Activated naive CD4-positive, alpha-beta T cell treated with anti-CD3 and anti-CD28 coated beads, Interleukin-2, amount 10 ng/mL, durations not matched to agents 7 days and 5 days (primary cell): ENCODE measurements at places on chromosomes 4 and X.
A peak's percentile ranks its signal among the peaks of the same experiment; 100 is the strongest.

GRCh38 chrX:39397561-39398199, 596.4 kb downstream of the MID1IP1 start:
- DNase-seq = no peak
- H3K4me3 ChIP-seq = no peak overlapping the region
- no peaks in the 10 kb centered on the region for H3K36me3 ChIP-seq
- H3K4me1 ChIP-seq = no peaks in the 10 kb centered on the region

GRCh38 chr4:41155194-41155830, 59.0 kb downstream of the APBB2 start:
- H3K27ac ChIP-seq = no peak overlapping the region
- H3K36me3 ChIP-seq = no peaks in the 10 kb centered on the region
- H3K4me1 ChIP-seq = no peaks in the 10 kb centered on the region
- DNase-seq = no peak
- H3K27me3 ChIP-seq = no peaks in the 10 kb centered on the region

GRCh38 chr4:143341186-143341755, 4.6 kb downstream of the GAB1 start:
- no peak for DNase-seq
- H3K36me3 ChIP-seq = no peaks in the 10 kb centered on the region
- no peak overlapping the region for H3K27ac ChIP-seq
- peaks cover 3% of the 10 kb centered on the region for H3K4me1 ChIP-seq

DNA sequence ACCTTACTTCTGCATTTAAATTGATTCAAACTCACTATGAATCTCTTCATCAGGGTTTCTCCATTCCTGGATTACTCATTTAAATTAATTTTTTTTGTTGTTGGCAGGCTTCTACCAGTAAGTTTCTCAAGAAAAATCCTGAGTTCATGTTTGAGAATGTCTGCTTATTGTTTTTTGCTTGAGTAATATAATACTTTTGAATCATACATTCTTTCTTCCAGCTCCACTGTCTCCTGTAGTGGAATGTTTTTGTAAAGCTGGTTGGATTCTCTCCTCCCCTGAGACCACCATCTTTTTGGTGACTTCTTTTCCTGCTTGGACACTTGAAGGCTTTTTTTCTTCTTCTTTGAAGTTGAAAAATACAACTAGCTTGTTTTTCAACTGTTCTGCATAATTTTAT, 4.3 kb upstream of the MID1IP1 start:
- peaks cover 4% of the 10 kb centered on the region for H3K36me3 ChIP-seq
- no peaks in the 10 kb centered on the region for H3K27me3 ChIP-seq
- DNase-seq = no peak
- no peak overlapping the region for H3K27ac ChIP-seq
- no peak overlapping the region for H3K4me3 ChIP-seq

DNA sequence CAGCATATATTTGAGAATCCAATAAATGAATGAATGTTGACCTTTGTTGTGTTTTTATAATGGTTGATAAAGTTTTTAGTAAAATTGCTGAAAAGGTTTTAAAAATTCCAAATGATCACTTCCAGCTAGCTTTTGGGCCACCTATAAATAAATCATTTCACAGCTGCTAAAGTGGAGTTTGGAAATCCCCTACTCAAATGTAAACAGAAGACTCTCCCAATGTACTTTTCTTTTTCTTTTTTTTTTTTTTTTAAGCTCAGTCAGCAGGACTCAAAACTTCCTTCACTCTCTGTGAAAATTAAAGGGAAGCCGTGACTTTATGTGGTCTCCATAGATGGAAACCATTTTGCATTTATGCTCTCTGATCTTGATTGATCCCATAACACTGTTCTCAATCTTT, 45.2 kb downstream of the CXCL13 start:
- no peak for DNase-seq
- H3K27me3 ChIP-seq = peaks cover 16% of the 10 kb centered on the region

GRCh38 chr4:101993842-101994775, 203.6 kb downstream of the BANK1 start:
- DNase-seq = no peak
- no peaks in the 10 kb centered on the region for H3K36me3 ChIP-seq
- no peaks in the 10 kb centered on the region for H3K27me3 ChIP-seq
- no peak overlapping the region for H3K4me3 ChIP-seq

GRCh38 chr4:71583971-71584370, 199.9 kb downstream of the GC start:
- DNase-seq = no peak
- no peaks in the 10 kb centered on the region for H3K4me1 ChIP-seq
- no peaks in the 10 kb centered on the region for H3K36me3 ChIP-seq
- no peak overlapping the region for H3K4me3 ChIP-seq

DNA sequence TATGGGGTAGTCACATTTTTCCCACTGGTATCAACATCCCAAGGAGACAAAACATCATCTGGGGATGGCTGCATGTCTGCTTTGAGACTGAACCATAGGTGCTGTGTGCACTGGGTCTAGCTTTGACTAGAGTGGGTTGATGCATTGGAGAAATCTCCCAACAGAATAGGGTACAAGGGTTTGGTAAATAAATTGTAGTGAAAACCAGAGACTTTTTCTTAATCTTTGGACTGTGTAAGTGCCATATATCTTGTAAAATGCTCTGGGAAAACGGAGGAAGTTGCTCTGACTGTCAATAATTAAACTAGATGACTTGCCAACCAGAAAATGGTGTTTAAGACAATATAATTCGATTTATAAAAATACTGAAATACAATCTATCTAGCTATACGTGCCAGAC, 1064.0 kb upstream of the SLIT2 start:
- no peaks in the 10 kb centered on the region for H3K4me1 ChIP-seq
- H3K4me3 ChIP-seq = no peak overlapping the region
- DNase-seq = no peak
- no peaks in the 10 kb centered on the region for H3K36me3 ChIP-seq

- no peak for DNase-seq
- H3K4me3 ChIP-seq = no peak overlapping the region
- peaks cover 17% of the 10 kb centered on the region for H3K27me3 ChIP-seq
- H3K27ac ChIP-seq = no peak overlapping the region
- H3K4me1 ChIP-seq = no peaks in the 10 kb centered on the region
Observed at GRCh38 chr4:184833046-184833838, 7.5 kb upstream of the ACSL1 start.

GRCh38 chr4:158786121-158786601, 17.3 kb downstream of the FNIP2 start:
- DNase-seq = no peak
- H3K4me1 ChIP-seq = peaks cover 5% of the 10 kb centered on the region
- H3K27ac ChIP-seq = no peak overlapping the region
- no peaks in the 10 kb centered on the region for H3K27me3 ChIP-seq
- H3K4me3 ChIP-seq = no peak overlapping the region
- no peaks in the 10 kb centered on the region for H3K36me3 ChIP-seq

- no peaks in the 10 kb centered on the region for H3K36me3 ChIP-seq
- no peak overlapping the region for H3K4me3 ChIP-seq
- DNase-seq = no peak
- no peak overlapping the region for H3K27ac ChIP-seq
- H3K27me3 ChIP-seq = peaks cover 14% of the 10 kb centered on the region
Observed at GRCh38 chr4:173547889-173548288, 17.9 kb upstream of the HAND2 start.

GRCh38 chrX:37644381-37645305, 40.9 kb upstream of the XK start:
- no peak overlapping the region for H3K27ac ChIP-seq
- DNase-seq = no peak
- no peak overlapping the region for H3K4me3 ChIP-seq
- H3K36me3 ChIP-seq = no peaks in the 10 kb centered on the region

- H3K4me3 ChIP-seq = peak within 1 kb of the TSS; percentile 90
- H3K27ac ChIP-seq = peak within 1 kb of the TSS; percentile 66
- peaks cover 17% of the 10 kb centered on the region for H3K4me1 ChIP-seq
- peak; percentile 87 for DNase-seq
- no peaks in the 10 kb centered on the region for H3K36me3 ChIP-seq
Observed at GRCh38 chr4:141636082-141636770, at the start of gene IL15. Gene IL15 (plus strand): TSS chr4:141636583. CDS start chr4:141719465, 82,882 bp downstream.

DNA sequence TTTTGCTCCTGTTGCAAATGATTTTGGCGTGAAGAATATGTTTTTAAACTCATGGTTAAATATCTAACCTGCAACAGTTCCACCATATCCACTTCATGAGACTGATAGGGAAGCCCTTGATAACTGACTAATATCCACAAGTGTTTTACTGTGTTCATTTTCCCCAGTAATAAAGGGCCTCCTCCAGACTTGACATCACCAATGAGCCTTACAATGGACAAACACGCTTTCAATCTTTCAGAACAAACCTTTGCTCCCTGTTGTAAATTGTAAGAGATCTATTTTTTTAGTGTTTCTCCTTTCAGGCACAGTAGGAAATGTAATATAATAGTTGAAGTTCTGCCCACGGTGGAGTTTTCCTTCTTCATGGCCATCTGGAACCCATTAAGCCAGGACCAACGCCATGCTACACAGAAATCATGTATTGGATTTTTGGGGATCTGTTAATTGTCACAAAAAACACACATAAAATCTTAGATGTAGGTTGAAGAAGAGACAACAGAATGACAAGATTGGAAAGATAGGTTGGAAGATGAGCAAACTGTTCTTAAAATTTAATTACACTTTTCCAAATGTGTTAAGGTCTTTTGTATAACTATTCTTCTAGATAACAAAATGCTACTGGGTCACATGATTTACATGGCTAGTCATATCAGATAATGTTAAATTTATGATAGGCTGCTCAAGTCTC, 1030.1 kb downstream of the FSTL5 start:
- no peak for DNase-seq
- no peaks in the 10 kb centered on the region for H3K4me1 ChIP-seq

- H3K27ac ChIP-seq = no peak overlapping the region
- no peak for DNase-seq
- H3K27me3 ChIP-seq = no peaks in the 10 kb centered on the region
- no peak overlapping the region for H3K4me3 ChIP-seq
- H3K36me3 ChIP-seq = no peaks in the 10 kb centered on the region
- no peaks in the 10 kb centered on the region for H3K4me1 ChIP-seq
Observed at GRCh38 chr4:144667500-144667899, 21.5 kb downstream of the HHIP start.

- H3K36me3 ChIP-seq = no peaks in the 10 kb centered on the region
- DNase-seq = no peak
- no peak overlapping the region for H3K27ac ChIP-seq
- no peaks in the 10 kb centered on the region for H3K4me1 ChIP-seq
- H3K27me3 ChIP-seq = no peaks in the 10 kb centered on the region
Observed at GRCh38 chr4:31175242-31175910, 455.2 kb downstream of the PCDH7 start.

- H3K27me3 ChIP-seq = peaks cover 16% of the 10 kb centered on the region
- no peak for DNase-seq
- no peak within 1 kb of the TSS for H3K4me3 ChIP-seq
Observed at GRCh38 chr4:157075811-157076577, at the start of gene GLRB. Gene GLRB (plus strand): TSS chr4:157076150. CDS start chr4:157078025, 1,875 bp downstream.

DNA sequence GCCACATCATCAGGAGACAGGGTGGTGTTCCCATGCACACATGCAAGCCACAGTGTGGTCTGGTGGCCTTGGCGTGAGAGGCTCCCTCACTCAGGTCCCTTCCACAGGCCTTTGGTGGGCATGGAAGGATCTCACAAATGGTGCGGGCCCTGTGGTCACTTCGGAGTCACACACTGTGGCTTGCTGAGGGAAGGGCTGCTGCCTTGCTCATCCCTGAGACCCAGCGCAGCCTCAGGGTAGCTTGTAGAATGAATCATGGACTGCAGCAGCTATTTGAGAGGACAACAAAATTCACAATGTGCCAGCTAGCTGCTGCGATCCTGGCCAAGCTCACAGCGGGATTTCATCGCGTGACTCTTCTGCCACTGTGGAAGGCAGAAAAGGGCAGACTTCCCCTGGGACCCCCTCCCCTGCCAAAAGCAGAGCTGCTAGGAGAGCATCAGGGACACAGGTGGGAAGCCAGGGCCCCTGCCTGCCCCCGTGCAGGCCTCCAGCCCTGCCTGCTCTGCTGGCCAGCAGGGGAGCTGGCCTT, 106.4 kb downstream of the ABLIM2 start:
- no peak for DNase-seq
- no peaks in the 10 kb centered on the region for H3K4me1 ChIP-seq
- no peaks in the 10 kb centered on the region for H3K36me3 ChIP-seq
- H3K27ac ChIP-seq = no peak overlapping the region

DNA sequence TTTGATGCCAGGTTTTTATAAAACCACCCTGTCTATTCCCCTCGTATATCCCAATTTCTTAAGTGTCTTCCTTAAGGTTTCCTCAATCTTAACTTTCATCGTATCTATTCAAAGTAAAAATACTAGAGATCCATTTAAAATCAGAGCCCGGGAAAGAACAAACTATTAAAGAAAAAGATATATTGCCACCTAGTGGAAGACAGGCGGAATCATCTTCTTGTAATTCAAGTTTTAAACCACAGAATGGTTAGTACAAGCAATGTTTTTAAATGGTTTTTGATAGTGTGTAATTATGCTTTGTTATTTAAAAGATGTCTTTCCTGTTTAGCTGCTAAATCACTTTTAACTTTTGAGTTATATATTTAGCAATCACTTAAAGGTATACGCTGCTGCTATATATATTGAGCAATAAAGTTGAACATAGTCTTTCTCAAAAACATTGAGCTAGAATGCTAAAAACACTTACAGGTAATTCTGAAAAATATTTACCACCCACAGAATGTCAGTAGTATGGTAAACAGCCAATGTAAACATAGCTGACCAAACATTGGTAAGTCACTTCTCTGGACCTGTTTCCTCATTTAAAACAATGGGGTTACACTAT, 18.2 kb downstream of the PRDM8 start:
- no peaks in the 10 kb centered on the region for H3K4me1 ChIP-seq
- no peaks in the 10 kb centered on the region for H3K36me3 ChIP-seq
- H3K27me3 ChIP-seq = peaks cover 35% of the 10 kb centered on the region
- H3K27ac ChIP-seq = no peak overlapping the region
- no peak overlapping the region for H3K4me3 ChIP-seq

DNA sequence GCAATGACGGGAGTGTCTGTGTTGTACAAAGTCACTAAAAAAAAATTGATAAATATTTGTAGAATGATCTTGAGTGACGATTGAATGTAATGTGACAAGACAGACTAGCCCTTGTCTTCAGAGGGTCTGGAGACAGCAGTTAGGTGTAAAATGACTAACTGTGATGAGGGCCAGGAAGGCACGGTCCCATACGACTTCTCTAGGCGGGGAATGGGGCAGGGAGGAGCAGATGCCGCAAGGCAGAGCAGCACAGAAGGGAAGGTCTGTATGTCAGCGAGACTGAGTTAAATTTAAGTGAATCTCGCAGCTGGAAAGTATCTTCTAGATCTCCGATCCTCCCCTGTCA, 405 bp downstream of the CENPE start:
- H3K4me3 ChIP-seq = peak overlapping the region; percentile 92
- H3K27ac ChIP-seq = peak overlapping the region; percentile 91
- no peak for DNase-seq
- peaks cover 12% of the 10 kb centered on the region for H3K27me3 ChIP-seq
- H3K4me1 ChIP-seq = peaks cover 32% of the 10 kb centered on the region
